ENCODE measurements at places on chromosomes 13 and 19. TPM values are rescaled to one million over a fixed set of nuclear protein-coding genes. Genes with fewer than 3 reads are reported as not detected.

DNA sequence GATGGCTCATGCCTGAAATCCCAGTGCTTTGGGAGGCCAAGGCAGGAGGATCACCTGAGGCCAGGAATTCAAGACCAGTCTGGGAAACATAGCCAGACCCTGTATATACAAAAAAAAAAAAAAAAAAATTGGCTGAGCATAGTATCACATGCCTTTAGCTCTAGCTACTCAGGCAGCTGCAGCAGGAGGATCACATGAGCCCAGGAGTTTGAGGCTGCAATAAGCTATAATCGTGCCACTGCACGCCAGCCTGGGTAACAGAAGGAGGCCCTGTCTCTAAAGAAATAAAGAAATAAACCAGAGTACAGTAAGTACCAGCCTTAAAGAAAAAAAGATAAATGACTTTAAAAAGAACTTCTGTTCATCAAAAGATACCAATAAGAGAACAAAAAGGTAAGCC lies 52.9 kb downstream of the FAM124A start:
- DNase-seq = no peak

- no peak for DNase-seq
Observed at GRCh38 chr13:75352641-75353327, 129.2 kb downstream of the TBC1D4 start.

GRCh38 chr19:41584260-41584810 lies 8.4 kb downstream of the CEACAM21 start:
- DNase-seq = no peak

GRCh38 chr19:30222992-30223865 lies 149.0 kb upstream of the ZNF536 start:
- no peak for DNase-seq

GRCh38 chr13:75432045-75432444 lies 49.9 kb downstream of the TBC1D4 start:
- peak; percentile 75 for DNase-seq

DNA sequence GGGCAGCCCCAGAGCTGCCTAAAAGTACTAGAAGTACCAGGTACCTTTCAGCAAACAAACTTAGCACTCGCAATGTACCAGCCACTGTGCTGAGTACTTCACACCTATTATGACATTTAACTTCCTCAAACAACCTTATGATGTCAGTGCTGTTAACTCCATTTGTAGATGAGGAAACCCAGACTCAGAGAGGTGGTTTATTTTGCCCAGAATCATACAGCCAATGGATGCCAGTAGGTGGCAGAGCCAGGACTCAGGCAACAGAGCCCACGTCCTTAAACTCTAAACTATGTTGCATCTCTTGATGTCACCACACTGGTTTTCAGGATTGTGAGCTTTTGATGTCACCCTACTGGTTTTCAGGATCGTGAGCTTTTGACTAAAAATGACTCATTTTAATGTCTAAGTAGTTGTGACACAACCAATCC lies 78.9 kb downstream of the FLT1 start:
- no peak for DNase-seq

Gene C19orf85
- not detected for total RNA-seq

Gene KLK2
- not detected for total RNA-seq

Gene LPAR2
- 0.72 TPM for total RNA-seq

All from RPMI7951 (cell line).